ENCODE measurements at places on chromosomes 11 and 22. TPM values are rescaled to one million over a fixed set of nuclear protein-coding genes. Genes with fewer than 3 reads are reported as not detected.

Gene NCF4
- 178 TPM for polyA plus RNA-seq

DNA sequence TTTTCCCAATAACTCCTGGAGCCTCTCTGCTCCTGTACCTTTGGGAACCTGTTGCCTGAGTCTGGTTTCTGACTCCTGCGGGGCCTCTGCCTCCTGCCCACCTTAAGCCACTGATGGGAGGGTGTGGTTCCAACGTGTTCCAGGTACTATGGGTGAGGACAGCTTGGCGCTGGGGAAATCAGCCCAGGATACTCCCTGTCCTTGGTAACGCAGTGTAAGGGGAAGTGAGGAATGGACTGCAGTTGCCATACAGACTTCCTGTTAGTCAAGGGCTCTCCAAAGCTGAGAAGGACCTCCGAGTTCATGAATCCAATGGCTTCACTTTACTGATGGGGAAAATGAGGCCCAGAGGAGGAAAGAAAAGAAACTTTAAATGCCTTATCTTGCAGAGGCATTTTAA lies 1.2 kb upstream of the MARK2 start:
- peak; percentile 81 for DNase-seq

GRCh38 chr11:5592615-5593014 lies 3.8 kb upstream of the TRIM6 start:
- DNase-seq: no peak

Gene OSBP2
- polyA plus RNA-seq: 0.50 TPM

Gene SCO2
- 4.4 TPM for polyA plus RNA-seq
